Neural crest cell (in vitro differentiated cells): ENCODE measurements at places on chromosomes 12 and 14.

GRCh38 chr12:121911824-121912585 lies 6.4 kb upstream of the CFAP251 start:
- no peak for DNase-seq

- no peak for DNase-seq
Measured at GRCh38 chr14:95274279-95274678, 45.4 kb downstream of the CLMN start.

GRCh38 chr12:25670076-25671055 lies 117.3 kb upstream of the LMNTD1 start:
- DNase-seq: no peak

- DNase-seq: no peak
Measured at GRCh38 chr12:2129076-2129475, 76.3 kb downstream of the CACNA1C start.

GRCh38 chr12:50187084-50187900 lies 20.1 kb upstream of the CERS5 start:
- DNase-seq: no peak

DNA sequence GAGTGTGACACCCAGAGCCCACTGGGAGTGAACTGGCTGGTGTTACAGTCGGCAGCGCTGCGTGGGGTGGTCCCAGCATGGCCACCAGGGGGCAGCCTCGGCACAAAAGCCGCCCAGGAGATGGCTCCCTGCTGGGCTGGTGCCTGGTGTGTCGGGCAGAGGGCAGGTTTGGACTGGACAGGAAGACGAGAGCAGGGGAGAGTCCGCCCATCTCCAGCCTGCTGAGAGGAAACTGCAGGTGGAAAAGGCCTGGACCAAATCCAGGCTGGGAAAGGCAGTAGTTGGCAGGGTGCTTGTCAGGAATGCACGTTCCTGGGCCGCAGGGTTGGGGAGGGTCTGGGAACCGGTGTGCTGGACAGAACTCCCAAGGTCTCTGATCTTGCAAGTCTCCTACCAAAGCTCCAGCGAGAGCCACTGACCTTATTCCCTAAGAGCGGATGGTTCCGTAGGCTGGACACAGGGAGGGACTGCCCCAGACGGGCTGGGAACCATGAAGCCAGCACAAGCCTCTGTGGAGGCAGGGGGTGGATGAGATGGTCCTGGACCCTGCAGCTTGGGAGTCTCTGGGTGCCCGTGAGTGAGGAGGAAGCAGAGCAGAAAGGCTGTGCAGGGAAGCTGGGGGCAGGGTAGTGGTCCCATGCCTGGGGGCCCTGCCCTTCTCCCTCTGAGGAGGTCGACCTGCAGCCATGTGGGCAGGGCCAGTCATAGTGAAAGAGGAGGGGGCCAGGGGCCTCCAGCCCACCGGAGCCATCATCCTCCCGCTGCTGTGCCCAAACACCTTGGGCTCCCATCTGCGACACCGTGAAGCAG lies 1.8 kb downstream of the AHNAK2 start:
- DNase-seq: peak; percentile 85

DNA sequence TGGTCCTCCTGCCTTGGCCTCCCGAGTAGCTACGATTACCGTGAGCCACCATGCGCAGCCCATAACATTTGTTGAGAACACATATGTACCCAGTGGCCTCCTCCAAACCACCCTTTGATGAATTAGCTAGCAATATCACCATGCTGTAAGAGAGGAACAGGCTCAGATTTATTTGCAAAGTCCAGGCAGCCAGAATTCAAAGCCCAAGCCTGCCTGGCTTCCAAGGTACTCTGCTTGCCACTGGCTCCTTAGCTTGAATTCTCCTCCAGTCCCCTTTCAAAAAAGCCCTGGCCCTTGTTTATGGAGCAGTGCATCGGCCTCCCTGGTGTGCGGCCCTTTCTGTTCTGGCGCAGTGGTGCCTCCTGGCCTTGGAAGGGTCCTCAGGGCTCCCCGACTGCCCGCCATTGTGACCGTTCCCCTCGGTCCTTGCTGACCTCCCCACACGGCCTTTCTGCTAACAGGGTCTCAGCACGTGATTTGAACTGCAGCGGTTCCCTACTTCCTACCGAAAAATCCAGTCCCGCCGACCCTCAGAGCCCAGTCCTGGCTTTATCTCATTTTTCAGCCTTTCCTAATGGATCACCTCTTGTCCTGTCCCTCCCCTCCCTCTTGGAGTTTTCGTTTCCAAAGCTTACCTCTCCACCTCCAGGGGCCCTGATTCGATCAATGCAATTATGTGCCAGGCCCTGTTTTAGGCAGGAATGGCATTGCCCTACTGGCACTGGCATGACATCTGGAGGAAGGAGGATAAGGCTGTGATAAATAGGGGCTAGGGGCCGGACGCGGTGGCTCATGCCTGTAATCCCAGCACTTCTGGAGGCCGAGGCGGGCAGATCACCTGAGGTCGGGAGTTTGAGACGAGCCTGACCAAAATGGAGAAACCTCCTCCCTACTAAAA lies 22.0 kb downstream of the SLC25A29 start:
- no peak for DNase-seq

GRCh38 chr14:95316821-95317220 lies 2.9 kb downstream of the CLMN start:
- no peak for DNase-seq

GRCh38 chr12:94650143-94651056 lies at the start of gene TMCC3:
Gene TMCC3, minus strand, starts transcription at chr12:94650557. Its CDS starts 127 bp downstream, at chr12:94650430.
- DNase-seq: peak; percentile 41

DNA sequence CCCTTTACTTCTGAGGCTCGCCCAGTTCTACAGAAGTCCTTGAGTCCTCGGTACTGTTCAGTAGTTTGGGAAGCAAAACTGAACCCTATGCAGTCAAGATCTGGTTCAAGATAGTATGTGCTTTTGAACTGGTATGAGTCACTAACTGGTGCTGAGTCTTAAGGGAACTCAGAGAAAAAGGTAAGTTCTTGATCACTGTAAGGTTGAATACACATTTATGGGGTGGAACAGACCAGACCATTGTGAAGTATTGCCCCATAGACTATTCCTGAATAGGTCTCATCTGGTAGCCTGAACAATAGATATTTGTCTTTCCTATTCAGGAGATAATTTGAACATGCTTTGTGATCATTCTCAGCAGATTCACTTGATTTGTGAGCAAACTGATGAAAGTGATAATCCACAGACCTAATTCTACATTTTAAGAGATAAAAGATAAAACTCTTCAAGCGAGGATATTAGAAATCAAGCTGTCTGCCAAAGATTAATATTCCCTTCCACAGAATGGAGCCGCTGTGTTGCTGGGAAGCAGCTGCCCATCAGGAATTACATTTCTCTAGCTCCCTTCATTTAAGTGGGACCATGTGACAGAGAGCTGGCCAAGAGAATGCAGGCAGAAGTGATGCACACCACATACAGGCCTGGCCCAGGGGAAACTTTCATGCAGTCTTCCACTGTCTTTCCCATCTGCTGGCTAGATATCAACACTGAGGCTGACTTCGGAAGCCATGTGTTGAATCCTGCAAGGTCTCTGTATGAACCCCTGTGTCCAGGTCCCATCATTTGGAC lies 369.8 kb upstream of the GARIN6 start:
- no peak for DNase-seq

DNA sequence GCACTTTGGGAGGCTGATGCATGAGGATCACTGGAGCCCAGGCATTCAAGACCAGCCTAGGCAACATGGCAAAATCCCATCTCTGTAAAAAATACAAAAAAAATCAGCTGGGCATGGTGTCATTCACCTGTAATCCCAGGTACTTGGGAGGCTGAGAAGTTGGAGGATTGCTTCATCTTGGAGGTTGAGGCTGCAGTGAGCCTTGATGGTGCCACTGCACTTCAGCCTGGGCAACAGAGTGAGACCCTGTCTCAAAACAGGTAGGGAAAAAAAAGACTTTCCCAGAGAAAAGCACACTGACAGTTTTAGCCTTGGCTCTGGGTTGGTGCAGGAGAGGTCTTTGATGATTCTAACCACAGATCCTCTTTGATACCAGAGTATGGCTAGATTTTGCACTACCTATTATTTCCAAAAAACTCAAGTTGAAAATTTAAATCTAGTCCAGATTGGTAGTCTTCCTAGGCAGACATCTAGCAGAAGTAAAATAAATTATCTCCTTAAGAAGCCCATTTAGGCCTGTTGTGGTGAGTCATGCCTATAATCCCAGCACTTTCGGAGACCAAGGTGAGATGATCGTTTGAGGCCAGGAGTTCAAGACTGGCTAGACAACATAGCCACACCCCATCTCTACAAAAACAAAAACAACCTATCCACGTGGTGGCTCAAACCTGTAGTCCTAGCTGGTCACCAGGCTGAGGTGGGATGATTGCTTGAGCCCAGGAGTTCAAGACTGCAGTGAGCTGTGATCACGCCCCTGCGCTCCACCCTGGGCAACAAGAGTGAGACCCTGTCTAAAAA lies 18.6 kb downstream of the LARP4 start:
- no peak for DNase-seq

DNA sequence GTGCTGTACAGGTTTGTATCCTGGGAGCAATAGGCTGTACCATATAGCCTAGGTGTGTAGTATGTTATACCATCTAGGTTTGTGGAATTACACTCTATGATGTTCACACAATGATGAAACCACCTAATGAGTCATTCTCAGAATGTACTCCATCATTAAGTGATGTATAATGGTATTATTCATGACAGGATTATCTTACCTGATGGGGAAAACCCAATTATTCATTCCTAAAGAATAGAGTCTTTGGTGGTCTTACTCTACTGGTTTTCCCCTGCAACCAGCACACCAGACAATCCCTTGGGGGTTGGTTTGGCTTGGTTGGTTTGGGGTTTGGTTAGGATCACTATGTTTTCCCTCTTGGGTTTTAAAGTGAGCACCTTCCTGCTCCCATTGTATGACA lies 12.6 kb upstream of the OR10P1 start:
- DNase-seq: no peak

- DNase-seq: no peak
Measured at GRCh38 chr12:67758119-67758518, 109.6 kb downstream of the DYRK2 start.

GRCh38 chr14:75720842-75721498 lies 59.9 kb downstream of the TTLL5 start:
- DNase-seq: no peak

- DNase-seq: peak; percentile 64
Measured at GRCh38 chr12:117875744-117876435, 92.9 kb downstream of the KSR2 start.

GRCh38 chr12:59708064-59708463 lies 112.2 kb downstream of the SLC16A7 start:
- DNase-seq: no peak

DNA sequence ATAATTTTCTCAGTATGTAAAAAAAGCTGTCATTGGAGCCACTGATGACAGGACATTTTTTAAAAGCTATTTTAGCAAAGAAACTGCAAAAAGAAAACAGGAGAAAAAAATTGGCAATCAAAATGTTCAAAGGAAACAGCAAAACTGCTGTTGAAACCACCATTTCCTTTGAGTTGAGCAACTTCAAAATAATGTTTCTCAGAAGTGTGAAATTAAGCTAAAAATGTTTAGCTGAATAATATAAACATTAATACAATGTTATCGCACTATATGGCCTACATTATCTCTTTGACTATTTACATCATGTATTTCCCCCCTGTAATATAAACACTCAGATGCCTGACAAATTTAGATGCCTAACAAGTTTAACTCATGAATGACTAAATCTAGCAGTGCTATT lies 23.4 kb upstream of the GLIPR1 start:
- no peak for DNase-seq
